CD4-positive, alpha-beta T cell treated with Interferon alpha-2 for 1 hour (primary cell): ENCODE measurements at places on chromosomes 6 and 20.

- no peak for DNase-seq
Observed at GRCh38 chr20:46764068-46764467, 54.6 kb downstream of the SLC2A10 start.

GRCh38 chr6:127481628-127482027 is 22.4 kb upstream of the KIAA0408 start:
- no peak for DNase-seq

DNA sequence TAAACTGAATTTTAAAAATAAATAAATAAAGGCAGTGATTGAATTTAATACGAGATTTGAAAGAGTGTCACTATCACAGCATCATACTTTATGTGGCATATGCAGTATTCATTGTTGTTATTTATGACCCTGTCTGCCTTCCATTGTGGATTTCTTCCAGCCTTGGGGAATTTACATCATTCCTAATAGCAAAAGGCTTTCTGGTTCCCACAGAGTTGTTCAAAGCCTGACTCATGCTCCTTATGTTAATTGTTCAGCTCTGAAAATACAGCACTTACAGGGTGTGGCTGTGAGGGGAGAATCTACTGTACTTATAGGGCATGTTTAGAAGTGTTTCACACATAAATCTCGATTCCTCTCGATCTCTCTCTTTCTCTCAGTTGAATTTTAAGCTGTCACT is 54.4 kb downstream of the JAG1 start:
- DNase-seq = no peak

DNA sequence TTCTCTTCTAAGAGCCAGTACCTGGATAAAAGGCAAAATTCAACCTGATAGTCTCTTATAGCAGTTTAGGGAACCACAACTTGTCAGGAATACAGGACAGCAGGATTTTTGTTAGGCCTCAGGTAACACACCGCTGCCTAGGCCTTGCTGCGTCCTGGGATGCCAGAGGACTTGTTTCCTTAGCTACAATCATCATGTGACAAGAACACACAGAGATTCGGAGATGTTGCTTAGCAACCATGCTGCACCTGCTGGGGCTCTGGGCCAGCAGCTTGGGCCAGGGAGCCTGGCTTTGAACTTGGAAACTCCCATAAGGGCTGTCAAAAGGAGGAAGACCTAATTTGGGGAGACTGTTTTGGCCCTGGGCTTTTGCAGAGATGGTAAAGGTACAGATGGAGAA is 36.1 kb upstream of the CHD6 start:
- DNase-seq = no peak

- no peak for DNase-seq
Observed at GRCh38 chr20:50655311-50655880, 35.9 kb downstream of the RIPOR3 start.

GRCh38 chr6:161226009-161226964 is 47.6 kb downstream of the AGPAT4 start:
- DNase-seq = peak; percentile 23

DNA sequence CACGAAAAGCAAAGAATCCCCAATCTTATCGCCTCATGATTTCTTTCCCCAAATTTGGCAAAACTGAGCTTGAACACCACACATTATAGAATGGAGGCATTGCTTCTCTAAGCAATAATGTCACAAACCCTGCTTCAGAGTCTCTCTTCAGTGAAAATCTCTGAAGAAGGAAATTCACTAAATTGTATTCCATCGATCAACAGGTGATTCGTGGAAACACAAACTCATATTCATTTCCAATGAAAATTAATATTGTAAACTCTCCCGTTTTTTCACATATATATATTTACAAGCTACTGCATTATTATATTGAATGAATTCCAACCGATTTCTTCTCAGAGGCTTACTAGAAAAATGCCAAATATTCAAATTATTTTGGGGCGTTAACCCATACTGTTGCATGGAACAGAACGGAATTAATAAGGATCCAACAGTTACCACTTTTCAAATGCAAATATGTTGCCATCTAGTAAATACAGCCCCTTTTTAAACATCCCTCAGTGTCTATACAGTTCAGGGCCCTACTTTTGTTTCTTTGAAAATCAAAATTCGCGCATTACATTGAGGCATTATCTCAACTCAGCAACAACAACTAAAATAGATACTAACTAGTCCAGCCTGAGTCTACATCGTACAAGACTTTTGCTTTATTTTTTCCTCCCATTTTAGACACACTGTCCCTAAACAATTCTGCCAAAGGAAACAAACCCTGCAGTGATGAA is 1.3 kb downstream of the KIF13A start:
- DNase-seq = no peak

GRCh38 chr6:169139179-169139971 is 114.3 kb downstream of the THBS2 start:
- DNase-seq = no peak

DNA sequence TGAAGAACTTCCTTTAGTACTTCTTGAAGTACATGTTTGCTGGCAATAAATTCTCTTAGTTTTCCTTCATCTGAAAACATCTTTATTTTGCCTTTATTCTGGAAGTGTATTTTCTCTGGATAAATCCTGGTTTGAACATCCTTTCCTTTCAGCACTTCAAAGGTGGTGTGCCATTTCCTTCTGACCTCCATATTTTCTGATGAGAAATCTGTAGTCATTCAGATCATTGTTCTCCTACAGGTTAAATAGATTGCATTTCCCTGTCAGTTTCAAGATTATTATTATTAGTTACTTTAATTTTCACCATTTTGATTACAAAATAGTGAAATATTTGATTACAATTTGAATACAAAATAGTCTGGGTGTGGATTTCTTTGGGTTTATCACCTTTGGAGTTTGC is 134.5 kb downstream of the CDH26 start:
- DNase-seq = no peak

- DNase-seq = no peak
Observed at GRCh38 chr6:16757332-16757731, 3.9 kb downstream of the ATXN1 start.
